ENCODE measurements at places on chromosomes 5 and 9.

DNA sequence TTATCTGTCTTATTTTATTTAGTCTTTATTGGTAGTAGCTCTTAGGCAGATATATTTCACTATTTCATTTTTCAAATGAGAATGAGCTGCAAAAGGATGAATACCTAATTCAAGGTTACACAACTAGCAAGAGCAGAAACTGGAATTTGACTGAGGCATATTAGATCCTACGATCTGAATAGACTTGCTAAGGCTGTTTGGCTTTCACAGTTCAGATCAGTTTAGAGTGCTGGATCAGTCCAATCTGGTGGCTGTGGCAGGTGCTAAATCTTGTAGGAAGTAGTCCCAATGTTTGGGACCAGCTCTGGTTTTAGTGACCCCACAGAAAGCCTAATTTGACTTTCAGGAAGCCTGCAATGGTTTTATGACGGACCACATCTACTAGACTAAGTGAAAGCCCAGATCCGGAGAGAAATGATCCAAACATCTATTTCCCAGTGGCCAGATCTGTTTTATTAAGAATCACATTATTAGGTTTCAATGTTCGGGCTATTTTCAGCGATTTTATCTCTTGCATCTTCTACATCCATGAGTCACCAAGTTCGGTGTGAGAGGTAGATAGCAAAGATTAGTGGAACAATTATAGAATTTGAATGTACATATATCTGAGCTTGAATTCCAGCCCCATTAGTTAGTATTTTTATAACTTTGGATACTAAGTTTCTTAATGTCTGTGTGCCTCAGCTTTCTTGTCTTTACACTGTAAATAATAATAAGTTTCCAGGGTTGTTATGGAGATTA lies 359.5 kb downstream of the ADGRV1 start:
- DNase-seq: no peak

DNA sequence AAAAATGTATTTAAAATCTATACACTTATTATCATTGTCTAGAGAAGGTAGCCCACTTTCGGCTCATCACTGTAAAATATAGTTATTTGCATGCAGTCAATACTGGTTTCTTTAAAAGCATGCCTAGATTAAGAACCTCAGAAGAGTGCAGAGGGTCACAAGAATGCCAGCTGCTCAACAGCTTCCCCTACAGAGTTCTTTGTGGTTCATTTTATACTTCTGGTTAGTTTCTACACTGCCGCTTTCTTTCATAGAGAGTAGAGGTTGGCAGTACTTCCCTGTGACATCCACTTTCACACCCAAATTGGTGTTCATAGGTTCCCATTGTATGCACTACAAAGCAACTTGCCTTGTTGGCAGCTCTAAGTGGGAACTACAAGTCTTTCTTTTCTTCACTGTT lies 137.3 kb downstream of the KIAA0825 start:
- no peak for DNase-seq

GRCh38 chr5:67623078-67623477 lies 426.5 kb upstream of the CD180 start:
- DNase-seq: no peak

GRCh38 chr5:171907725-171908343 lies 98.6 kb downstream of the FBXW11 start:
- no peak for DNase-seq

DNA sequence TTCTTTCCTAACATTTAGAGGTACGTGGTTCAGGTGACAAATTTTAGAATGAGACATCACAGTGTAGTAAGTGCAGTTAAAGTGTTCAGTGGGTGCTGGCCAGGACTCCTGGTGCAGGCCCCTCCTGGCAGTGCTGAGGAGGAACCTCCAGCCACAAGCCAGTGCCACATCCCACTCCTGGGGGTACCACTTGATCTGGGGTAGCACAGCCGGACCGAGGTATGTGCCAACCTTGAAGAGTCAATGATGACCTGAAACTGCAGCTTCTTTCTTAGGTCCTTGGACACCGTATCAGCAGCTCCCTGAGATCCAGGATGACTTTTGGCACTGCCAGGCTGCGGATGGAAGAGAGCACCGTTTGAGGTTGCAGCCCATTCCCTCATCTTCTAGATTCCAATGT lies 310.4 kb upstream of the IRX4 start:
- no peak for DNase-seq

DNA sequence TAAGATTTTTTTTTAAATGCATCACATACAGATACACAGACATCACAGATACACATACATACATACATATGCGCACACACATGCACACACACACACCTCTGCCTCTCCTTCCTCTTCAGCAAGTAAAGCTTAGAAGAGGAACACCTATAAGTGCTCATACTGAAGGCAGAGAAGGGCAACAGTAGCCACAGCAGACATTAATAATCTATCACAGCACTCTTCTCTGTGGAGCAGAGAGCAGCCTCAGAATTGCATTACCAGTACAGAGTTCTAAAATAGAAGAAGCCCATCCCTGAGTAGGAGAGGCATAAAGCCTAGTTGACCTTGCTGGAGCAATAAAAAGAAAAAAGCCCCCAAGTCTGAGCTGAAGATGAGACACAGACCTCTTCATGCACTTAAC lies 110.6 kb downstream of the MLLT3 start:
- no peak for DNase-seq

- no peak for DNase-seq
These were observed 68.5 kb downstream of the ALDH7A1 start for GRCh38 chr5:126526493-126526892.

DNA sequence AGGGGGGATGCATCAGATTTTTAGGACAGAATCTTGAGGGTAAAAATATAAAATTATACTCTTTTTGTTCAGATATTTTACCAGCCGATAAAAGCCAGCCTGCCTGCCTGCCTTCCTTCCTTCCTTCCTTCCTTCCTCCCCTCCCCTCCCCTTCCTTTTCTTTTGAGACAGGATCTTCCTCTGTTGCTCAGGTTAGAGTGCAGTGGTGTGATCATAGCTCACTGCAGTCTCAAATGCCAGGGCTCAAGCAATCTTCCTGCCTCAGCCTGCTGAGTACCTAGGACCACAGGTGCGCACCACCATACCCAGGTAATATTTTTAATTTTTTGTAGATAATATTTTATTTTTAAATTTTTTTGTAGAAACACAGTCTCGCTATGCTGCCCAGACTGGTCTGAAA lies 330.0 kb downstream of the CCDC171 start:
- no peak for DNase-seq

DNA sequence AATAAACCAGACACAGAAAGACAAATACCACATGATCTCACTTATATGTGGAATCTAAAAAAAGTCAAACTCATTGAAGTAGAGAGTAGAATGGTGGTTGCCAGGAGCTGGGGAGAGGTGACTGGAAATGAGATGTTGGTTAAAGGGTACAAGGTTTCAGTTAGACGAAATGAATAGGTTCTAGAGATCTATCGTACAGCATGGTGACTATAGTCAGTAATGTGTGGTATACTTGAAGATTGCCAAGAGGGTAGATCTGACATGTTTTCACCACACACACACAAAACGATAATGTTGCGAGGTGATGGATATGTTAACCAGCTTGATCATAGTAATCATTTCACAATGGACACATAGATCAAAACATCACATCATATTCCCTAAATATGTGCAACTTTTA lies 46.4 kb downstream of the FGF1 start:
- no peak for DNase-seq

- DNase-seq: peak; percentile 95
These were observed at the start of gene TSC1 for GRCh38 chr9:132944294-132945185. TSC1 (minus strand) TSS chr9:132944616; CDS start chr9:132928872, 15,744 bp downstream.

GRCh38 chr9:91746357-91746756 lies 203.7 kb downstream of the ROR2 start:
- no peak for DNase-seq

- DNase-seq: no peak
These were observed 42.1 kb upstream of the DIRAS2 start for GRCh38 chr9:90684736-90685135.

- DNase-seq: no peak
These were observed 216.8 kb upstream of the TBC1D2 start for GRCh38 chr9:98472216-98472615.

DNA sequence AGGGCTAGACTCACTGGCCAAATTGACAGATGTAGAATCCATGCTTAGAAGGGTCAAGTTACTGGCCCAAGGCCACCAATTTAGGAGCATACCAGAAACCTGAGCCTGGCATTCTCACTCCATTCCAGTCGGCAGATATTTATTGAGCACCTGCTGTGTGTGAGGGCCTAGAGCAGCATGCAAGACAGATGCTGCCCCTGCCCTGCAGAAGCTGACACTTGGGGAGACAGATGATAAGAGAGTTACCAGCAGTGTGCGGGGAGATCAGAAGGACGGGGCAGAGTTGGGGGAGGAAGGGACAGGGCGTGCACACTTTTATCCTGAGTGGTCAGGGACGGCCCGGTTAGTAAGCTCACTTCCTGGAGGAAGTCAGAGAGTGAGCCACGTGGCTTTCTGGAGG lies 111.5 kb upstream of the RAPGEF1 start:
- no peak for DNase-seq

DNA sequence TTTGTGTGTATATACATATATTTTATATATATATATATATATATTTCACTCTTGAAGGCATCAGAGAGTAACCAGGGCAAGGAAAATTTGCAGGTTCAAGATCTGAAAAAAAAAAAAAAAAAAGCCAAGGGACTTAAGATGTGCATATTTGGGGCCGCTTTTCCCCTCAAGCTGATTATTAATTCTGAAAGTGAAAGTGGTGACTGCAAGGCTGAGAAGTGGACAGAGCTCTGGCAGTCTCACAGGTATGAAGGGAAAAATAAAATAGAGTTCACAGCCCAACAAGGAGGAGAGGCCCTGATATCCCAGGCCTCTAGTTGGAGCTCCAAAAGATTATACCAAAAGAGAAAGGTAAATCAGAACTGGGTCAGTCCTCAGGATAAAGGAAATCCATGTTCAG lies 234.4 kb upstream of the GAS1 start:
- no peak for DNase-seq

- DNase-seq: peak; percentile 26
These were observed 85.8 kb downstream of the PHAX start for GRCh38 chr5:126686451-126687126.

DNA sequence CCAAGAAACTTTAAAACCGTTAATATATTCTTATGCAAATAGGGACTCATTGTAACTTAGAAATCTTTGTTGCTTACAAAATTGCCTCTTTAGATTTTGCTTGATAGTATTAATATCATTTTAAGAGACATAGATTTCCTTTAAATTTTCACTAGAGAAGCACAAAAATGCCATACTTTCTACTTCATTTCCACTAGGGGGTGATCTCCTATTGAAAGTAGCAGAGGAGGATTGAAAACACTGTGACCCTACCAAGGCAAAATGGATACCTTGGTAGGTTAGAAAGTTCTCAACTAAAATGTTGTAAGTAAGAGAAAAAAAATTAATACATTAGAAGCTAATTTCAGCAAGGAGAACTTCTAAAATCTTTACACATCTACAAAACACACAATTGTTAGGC lies 204.9 kb downstream of the CHSY3 start:
- DNase-seq: no peak

DNA sequence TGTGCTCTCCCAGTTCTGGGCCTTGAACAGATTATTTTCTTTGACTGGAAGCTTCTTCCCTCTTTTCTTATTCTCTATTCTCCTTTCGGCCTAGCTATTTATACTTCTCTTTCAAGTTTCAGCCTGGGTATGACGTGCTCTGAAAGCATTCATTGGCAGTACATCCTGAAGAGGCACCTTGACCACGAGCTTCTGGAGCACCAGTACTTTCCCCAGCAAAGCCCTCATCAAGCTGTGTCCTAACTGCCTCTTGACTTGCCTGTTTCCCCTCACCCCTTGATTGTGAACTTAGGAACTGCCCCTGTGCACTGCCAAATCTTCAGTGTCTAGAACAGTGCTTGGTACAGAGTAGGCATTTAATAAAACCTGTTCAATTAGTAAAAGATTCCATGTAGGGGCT lies 154.9 kb downstream of the KCTD16 start:
- no peak for DNase-seq

DNA sequence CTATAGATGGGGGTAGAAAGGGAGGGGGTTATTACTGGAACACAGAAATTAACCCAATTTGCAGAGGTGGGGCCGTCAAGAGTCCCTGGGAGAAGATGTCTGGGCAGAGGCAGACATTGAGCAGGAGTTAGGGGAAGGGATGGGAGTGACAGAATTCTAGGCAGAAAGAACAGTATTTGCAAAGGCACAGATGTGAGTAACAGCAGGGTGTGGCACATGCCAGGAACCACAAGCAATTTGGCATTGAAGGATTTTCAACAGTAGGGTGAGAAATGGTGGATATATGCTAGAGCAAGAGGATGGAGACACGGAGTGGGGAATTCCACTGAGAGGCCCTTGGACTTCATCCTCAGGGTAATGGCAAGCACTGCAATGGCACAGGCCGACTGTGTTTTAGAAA lies 71.6 kb upstream of the FRRS1L start:
- no peak for DNase-seq

DNA sequence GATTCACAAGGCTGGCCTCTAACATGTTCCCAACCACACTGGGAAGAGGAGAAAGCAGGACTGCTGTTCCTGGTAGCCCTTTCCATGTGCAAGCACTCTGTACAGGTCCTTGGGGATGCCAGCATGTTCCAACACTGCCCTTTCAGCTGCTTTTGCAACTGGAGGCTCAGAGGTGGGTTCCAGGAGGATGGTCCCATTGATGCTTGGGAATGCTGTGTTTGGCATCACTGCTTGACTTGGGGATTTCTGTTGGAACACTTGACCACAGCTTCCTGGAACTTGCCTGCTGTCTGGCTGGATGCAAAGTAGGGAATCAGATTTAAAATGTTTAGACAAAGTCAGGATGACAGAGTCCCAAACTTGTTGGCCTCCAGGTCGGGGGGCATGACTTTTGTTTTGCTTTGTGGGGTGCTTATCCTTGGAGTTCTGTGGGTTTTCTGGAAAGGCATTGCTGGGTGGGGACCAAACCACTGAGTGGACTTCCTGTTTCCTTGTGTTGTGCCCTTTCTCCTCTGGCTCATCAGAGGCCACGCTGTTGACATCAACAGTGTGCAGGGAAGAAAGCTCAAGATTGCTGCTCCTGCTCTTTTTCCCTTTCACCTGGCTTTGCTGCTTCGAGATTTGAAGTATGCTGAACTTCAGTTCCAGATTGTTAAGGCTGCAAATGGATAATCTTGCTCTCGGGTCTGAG lies 148.5 kb upstream of the RPS23 start:
- DNase-seq: no peak

DNA sequence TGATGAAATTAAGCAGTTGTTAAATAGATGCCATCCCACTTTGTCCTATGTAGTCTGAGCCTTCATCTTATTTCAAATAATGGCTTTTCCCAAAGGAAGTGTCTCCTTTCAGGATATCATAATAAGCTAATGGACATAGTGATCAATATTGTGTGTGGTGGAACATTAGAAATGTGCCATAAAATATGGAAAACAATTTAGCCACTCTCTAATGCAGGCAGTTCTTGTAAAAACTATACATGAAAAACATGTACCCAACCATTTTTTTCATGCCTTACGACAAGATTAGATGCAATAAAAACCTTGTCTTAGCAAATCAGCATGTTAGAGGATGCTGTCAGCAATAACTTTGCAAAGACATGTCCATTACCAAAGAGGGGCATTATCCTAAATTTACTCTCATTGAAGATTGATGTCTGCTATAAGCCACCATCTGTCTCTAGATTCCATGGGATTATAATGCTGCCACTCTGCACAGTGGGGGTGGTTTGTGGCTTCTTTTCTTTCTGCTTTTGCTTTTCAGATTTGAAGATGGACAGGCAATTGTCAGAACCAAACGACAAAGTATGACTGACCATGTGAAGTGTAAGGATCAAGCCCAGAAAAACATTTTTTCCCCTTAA lies 724.0 kb upstream of the ZNF608 start:
- no peak for DNase-seq

- DNase-seq: peak; percentile 63
These were observed 23.7 kb downstream of the SNX30 start for GRCh38 chr9:112774006-112774996.

GRCh38 chr9:80937645-80938044 lies 751.7 kb downstream of the TLE1 start:
- DNase-seq: no peak

All from GM06990 (cell line).